ENCODE measurements at places on chromosomes 4 and X.

- no peak for DNase-seq
Observed at GRCh38 chr4:2132438-2132837, 73.3 kb downstream of the NAT8L start.

DNA sequence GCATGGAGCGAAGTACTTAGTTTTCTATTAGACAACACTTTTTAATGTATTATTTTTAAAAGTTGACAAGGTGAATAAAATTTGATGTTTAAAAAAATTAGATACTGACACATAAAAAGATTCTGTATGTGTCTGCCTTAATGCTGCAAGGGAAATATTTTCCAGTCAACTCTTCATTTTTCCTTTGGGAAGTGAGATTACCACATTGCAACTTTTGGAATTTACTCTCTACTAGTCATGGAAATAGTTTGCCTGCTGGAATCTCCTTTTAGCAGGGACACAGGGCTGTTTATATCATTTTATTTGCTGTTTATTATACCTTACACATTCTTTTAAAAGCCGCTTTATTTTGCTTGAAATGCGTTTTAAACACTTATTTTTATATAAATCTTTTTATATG is 135.1 kb downstream of the MID1 start:
- no peak for DNase-seq

DNA sequence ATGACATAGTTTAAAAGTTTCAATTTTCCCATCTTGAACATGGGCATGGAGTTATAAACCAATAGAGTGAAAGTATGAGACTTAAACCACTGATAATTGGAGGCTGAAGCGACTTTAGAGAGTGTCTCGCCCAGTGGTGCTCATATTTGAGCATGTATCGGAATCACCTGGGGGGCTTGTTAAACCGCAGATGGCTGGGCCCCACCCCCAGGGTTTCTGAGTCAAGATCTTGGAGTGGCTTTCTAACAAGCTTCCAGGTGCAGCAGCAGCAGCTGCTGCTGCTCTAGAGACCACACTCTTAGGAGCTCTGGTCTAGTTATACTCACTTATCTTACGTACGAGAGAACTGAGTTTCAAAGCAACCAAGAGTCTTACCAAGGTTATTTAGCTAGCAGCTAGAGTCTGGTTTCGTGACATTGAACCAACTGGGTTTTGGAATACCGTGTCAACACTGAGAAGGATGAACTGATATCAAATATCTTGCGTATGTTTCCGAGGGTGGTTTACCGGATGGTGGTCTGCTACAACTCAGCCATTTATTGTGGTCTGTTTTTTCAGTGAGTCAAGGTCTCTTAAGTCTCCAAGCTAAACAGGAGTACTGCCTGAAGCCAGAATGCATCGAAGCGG is 5.9 kb downstream of the PHEX start:
- DNase-seq, result no peak

GRCh38 chr4:160038615-160039014 is 935.7 kb downstream of the RAPGEF2 start:
- no peak for DNase-seq

DNA sequence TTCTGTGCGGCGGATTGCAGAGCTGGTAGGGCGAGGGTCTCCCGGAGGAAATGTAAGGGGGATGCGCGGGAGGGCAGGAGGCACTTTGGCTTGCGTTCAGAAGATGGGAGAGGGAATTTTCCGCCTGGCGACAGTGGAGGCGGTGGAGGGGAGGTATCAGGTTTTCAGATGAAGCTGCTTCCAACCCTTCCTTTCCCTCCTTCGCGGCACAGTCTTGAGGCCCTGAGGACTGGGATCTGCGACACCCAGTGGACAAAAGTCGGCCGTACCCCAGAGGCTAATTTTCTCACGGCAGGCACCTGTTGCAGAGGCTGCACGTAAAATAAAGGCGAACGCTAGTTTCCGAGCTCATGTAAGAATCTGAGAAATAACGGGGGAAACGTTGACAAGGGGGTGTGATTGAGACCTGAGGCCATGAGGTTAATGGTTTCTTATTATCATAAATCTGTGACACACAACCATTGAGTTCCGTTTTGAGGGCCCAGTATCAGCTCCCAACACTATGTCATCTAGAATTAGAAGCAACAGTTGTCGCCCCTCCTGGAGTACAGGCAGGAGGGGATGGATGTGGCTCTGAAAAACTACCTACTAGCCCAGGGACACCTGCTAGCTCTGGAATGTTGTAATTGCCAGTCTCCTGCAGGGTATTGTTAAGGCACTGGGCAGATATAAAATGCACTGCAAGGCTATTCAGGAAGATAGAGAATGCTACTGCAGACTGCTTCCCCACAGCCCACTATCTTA is 1.1 kb downstream of the ZCCHC18 start:
- DNase-seq, result peak; percentile 20

DNA sequence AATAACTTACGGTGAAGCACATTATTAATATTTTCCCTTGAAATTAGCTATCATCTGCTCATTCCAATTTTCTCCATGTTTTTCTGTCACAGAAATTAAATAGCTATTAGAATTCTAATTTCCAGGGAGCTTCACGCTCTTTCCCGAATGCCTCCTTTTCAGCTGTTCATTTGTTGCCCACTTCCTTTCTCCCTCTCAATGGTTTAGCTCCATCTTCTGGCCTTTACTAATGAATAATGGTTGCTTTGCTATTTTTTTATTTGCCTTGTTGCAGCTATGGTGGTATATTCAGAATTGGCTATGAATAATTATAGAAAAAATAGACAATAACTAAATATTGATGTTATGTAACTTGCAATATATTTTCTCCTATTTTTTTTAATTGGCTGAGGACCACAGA is 70.5 kb downstream of the GRIA2 start:
- DNase-seq, result no peak

DNA sequence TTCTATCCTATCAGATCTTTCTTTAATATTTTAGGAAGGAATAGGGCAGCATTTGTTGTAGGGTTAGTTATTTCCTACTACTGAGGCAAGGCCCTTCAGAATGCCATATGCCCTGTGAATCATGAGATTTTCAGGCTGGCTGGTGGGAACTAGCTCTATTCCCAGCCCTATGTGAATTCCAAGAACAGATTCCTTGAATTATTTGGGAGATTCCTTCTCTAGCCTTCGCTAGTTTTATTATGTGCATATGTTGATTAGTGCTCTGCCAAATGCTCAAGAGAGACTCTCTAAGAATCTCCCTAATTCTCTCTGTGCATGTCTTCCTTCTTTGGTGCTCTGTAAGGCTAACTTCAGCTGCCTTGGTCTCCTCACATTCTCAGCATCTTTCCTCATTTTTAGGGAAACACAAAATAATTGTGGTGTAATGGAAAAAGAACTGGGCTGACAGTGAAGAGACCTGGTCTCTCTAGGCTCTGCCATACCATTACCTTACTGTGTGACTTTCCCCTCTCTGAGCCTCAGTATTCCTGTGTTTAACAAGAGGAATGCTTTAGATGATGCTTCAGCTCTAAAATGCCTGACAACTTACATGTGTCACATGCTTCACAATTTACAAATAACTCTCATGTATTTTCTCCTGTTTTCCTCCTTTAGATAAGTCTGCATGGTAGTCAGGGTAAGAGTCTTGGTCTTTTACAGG is 79.7 kb downstream of the VMA21 start:
- no peak for DNase-seq

Measured in stimulated activated naive CD4-positive, alpha-beta T cell (primary cell).